ENCODE measurements at places on chromosomes 7 and 10.

DNA sequence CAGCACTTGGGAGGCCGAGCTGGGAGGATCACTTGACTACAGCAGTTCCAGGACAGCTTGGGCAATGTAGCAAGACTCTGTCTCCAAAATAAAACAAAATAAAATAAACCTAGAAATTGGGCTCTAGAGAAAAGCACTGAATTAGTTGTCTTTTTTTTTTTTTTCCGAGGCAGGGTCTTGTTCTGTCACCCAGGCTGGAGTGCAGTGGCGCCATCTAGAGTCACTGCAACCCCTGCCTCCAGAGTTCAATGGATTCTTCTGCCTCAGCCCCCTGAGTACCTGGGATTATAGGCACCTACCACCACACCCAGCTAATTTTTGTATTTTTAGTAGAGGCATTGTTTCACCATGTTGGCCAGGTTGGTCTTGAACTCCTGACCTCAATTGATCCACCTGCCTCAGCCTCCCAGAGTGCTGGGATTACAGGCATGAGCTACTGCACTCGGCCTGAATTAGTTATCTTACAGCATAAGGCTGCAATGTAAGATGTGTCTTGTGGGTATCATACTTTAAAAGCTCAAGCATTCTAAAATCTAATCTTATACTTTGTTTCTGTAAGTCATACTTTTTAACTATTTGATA, 12.8 kb downstream of the MEIG1 start:
- peak; percentile 52 for DNase-seq

DNA sequence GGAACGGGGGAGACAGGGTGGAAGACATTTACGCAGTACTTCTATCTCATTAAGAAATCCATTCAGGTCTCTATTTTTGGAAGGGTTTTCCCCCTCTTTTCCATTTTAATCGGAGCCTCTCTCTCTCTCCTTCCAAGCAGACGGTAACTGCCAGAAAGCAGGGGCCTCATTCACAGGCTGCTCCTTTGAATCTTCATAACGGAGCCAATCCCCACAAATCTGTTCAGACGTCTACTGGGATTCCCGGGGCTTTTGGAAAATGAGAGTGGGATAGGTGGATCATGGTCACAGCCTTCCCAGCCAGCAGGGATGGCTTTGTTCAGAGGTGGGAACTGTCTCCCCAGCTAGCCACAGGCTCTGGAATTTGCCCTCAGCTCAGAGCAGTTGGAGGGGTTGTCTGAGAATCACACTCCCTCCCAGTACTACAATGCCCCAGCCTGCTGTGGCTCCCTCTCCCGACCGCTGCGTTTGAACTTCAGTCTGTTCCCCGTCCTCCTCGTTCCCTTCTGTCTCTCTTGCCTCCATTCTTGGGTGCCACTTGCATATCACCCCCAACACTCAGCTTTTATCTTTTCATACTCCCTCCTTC, 413.6 kb downstream of the PLXNA4 start:
- DNase-seq: peak; percentile 28

- peak; percentile 62 for DNase-seq
Observed at GRCh38 chr7:13115157-13115772, 427.8 kb downstream of the ARL4A start.

- DNase-seq: no peak
Observed at GRCh38 chr7:28378574-28379149, 33.7 kb upstream of the CREB5 start.

DNA sequence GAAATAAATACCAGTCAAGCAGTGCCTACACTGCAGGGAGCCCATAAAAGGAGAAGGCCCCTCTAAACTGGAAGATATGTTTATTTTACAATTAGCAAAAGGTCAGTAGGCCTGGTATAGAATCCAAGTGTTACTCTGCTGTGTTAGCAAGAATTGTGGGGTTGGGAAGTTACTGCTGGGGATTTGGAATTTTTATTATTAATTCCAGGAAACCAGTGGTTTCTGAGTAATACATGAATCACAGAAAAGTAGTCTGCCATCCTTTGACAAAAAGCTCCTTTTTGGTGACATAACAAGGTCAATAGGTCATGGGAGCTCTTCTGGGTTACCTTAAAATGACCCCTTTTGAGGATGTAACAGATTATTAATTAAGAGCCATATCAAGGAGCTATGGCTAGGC, 67.4 kb downstream of the ZNF92 start:
- no peak for DNase-seq

DNA sequence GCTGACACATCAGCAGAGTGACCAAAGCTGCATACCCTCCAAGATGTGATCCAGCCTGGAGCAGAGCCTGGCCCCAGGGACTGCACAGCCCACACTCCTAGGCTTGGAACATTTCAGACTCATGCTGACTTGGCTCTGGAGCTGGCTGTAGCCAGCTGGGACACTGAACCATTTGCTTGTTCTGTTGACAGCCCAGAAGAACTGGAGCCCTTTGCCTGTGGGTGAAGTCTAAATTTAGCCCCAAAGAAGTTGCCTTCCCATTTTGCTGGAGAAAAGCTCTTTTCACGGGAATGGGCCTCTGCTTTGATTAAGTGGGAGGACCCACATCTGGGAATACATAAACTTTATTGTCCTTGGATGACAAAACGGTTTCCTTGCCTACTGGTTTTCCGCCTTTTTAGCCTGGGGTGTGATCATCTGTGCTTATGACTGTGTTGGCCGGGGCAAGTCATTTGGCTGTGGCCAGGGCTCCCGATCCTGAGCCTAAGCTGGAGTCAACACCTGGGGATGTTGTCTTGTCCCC, 186.2 kb upstream of the BMPER start:
- DNase-seq: no peak

DNA sequence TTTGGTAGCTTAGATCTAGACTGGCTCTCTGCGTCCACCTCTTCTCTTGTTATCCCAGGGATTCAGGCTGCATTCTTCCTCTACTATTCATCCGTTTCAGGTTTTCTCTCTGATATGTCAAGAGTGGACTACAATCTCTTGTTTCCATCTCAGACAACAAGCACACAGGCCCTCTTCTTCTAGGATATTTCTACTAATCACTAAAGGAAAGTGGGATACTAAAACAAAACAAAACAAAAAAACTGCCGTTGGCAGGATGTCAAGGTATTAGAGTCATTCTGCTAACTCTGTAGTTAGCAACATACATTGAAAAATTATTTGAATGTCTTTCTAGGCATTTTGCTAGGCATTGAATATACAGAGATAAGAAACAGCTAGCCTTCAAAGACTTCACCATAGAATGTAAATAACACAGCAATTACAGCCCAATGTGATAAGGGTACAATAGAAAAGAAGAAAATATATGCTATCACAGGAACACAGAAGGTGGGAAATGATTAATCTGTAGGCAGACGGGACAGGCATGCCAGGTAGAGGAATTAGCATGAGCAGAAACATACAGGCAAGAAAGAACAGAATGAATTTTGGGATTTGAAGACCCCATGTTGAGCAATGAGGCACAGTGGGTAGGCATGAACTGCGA, 210.5 kb downstream of the CSTF2T start:
- DNase-seq: no peak

DNA sequence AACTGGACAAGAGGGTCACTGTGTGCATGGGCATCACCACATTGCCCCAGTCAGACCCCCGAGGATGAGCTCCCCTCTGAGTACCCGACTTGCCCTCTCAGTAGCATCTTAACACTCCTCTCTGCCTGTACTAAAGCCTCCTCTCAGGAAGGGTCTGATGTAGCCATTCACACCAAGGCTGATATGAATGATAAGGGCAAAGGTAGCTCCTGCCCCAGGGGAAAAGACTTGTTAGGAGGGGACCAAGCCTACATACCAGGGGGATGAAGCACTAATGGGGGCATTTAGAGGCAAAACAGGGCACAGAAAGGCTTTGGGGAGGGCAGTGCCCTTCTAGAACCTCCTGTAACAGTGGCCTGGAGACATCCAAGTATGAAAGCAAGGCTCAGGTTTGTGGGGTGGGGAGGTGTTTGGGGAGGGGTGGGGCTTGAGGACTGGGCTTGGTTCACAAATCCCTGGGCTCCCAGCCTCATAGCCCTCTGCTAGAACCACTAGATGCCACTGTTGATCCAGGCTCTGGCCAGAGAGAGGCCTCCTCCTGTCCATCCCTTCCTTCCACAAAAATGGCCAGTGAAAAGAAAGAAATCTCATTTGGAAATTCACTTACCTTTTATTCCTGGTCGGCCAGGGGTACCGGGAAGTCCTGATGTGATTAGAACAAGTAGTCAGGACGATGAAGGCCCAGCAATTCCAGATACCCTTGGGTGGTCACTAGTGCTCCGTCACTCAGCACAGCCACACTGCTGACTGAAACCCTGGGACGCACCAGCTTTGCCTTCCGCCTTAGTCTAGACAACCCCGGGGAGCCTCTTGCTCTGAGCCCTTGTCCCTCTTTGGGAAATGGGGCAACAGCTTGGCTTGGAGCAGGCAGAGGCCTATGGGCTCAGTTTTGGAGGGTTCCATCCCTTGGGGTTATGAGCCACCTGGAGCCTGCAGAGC, 40.3 kb downstream of the COL17A1 start:
- peak; percentile 88 for DNase-seq

- DNase-seq: no peak
Observed at GRCh38 chr10:80477813-80478212, 23.7 kb downstream of the TSPAN14 start.

GRCh38 chr7:79293655-79294142, 159.8 kb downstream of the MAGI2 start:
- DNase-seq: no peak

DNA sequence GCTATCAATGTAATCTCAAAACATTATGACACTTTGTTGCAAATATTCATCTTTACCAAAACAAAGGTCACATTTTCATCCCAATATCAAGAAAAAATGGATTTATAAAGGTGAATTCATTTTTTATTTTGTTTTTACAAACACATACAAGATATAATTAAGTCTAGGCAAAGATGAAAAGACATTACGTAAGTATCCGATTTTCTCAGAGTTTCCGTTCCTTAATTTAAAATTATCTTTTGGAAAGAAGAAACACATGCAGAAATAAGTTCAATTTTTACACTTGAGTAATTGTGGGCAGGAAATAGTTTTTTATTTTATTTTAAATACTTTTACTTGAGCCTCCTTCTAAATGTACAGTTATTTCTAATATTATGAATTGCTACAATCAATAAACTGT, 24.6 kb downstream of the RTKN2 start:
- DNase-seq: no peak

DNA sequence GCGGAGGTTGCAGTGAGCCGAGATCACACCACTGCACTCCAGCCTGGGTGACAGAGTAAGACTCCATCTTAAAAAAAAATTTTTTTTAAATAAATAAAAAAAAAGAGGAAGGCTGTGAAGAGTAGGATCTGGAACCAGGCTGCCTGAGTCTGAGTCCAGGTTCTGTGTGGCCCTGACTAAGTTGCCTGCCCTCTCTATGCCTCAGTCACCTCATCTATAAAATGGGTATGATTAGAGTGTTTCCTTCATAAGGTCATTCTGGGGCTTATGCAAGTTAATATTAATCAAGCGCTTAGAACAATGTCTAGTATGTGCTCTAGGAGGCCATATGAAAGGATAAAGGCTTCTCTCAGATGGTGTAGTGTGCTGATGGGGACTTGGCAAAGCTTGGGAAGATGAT, 12.3 kb downstream of the COL26A1 start:
- DNase-seq: no peak

GRCh38 chr10:83190614-83191013, 948.7 kb upstream of the GHITM start:
- DNase-seq: no peak

DNA sequence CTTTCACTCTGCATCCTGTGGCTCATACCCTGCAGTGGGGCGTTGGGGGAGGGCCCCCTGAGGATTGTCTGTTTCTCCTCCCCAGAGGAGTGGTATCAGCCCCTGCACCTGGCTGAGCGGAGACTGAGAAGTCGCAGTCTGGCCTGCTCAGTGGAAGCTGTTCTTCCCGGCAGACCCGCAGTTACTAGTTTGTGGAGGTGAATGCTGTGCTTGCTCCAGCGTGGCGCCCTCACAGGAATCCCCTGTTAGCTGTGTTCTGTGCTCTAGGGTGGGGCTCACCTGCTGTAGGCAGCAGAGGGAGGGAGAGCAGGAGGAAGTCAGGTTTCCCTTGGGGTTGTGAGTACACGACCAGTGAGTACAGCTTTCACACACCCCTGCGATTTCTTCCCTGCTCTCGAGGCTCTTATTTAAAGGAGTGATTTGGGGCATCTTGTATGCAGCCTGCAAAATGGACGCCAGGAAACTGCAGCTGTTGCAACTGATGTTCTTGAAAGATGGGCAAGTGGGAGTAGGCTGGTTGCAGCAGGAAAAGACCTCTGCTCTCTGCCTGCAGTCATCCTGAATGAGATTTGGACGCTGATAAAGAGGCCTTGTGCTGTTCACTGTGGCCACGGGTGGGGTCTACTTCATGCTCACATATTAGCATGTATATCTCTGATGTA, 66.4 kb downstream of the HK1 start:
- DNase-seq: peak; percentile 49

- no peak for DNase-seq
Observed at GRCh38 chr7:48182718-48183369, 11.6 kb downstream of the ABCA13 start.

DNA sequence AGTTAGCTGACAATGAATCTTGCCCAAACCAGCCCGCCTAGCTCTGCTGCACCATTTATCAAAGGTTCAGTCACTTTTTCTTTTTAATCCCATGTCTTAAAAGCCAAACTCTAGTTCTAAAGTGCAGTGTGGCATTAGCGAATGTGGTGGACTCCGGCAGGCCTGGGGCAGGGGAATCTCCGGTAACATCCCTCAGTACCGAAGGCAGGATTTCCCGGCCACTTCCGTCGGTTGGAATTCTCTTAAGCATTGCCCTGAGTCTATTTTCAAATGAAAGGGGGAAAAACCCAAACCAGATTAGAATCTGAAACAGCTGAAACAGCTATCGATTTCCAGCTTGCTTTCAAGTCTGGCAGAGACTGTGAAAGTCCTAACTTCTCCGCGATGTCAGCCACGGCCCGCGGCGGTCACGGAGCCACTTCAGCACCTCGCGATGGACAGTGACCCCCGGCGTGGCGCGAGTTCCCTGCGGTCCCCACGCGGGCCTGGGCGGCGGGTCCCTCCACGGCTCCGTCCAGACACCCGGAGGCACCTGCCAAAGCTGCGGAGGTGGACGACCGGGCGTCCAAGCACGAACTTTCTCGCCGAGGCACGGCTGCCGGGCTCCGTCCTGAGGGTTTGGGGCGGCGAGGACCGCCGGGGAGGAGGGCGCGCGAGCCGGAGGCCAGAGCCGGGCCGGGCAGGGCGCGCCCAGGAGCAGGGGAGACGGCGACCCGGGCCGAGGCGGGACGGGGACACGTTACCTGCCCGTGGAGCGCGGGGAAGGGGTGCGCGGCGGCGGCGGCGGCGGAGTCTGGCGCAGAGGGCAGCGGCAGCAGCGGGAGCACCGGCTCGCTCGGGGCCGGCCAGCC, 745 bp downstream of the TCERG1L start:
- DNase-seq: peak; percentile 24

GRCh38 chr7:133963629-133964028, 163.5 kb upstream of the LRGUK start:
- DNase-seq: no peak

- DNase-seq: no peak
Observed at GRCh38 chr10:386771-387592, 251.7 kb downstream of the ZMYND11 start.

DNA sequence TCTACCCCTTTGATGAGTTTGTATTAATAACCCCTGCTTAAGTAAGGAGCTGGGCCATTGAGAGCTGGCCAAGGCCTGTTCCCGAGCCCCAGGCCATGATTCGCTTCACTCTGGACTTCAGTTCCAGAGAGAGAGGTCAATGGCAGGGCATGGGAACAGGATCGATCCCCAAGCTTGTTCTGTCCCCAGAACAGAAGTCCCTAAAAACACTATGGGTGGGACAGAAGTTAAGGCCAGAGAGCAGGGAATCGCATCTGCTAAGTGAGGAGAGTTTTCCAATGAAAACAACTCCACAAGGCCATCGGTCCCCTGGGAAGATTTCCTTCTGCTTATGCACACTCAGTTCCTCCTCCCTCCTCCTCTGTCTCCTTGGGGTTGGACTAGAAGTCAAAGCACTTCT, 159.6 kb downstream of the LSM5 start:
- no peak for DNase-seq

Data from GM23338 (cell line).